Urothelium cell line (cell line): ENCODE measurements at places on chromosomes 6 and 20.

- DNase-seq: no peak
Observed at GRCh38 chr6:8830794-8831193, 395.4 kb upstream of the SLC35B3 start.

GRCh38 chr20:48839154-48839917 is 11.5 kb upstream of the PREX1 start:
- no peak for DNase-seq

- DNase-seq: no peak
Observed at GRCh38 chr20:1508574-1508973, 17.4 kb upstream of the SIRPB2 start.

- DNase-seq: no peak
Observed at GRCh38 chr6:34757687-34758274, 476 bp downstream of the SNRPC start.

DNA sequence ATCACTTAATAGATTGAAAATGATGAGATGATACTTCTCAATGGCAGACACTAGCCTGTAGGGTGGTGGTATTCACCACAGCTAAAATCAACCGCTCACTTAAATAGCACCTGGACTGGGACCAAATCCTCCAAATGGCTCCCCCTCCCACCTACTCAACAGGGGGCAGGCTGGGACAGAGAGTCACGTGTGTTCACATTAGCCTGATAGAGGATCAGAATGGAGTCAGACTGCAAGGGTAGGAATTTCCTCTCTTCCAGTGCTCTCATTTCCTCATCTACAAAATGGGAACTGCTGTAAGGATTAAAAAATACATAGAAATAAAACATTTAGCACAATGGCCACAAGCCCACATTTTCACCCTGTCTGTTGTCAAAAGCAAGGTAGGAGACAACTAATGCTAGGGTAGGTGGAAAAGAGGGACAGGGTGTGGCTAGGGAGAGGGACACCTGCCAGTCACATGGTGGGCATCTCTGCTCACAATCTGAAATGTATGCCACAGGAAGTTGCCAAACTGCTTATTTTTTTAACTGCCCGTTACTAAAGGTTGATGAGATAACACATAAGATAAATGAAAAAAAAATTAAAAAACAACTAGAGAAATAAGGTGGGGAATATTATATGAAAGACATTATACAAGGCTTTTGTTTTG is 55.3 kb downstream of the BACH2 start:
- DNase-seq: no peak

DNA sequence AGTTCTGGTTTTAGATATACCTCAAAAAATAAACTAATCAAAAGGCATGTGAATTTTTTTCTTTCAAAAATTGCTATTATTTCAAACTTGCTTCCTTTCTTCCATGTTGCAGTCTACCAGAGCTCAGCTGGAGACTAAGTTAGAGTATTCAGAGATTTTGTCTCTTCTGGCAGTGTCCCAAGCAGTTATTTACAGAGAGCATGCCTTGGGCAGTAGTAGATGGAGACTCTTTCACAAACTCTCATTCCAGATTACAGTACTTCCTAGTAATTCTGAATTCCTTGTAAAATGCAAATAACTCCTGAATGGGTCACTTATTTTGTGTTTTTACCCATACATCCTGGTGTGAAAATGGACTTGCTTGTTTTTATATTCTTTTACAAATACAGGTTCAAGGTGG is 703.4 kb downstream of the EPHA7 start:
- DNase-seq: no peak

DNA sequence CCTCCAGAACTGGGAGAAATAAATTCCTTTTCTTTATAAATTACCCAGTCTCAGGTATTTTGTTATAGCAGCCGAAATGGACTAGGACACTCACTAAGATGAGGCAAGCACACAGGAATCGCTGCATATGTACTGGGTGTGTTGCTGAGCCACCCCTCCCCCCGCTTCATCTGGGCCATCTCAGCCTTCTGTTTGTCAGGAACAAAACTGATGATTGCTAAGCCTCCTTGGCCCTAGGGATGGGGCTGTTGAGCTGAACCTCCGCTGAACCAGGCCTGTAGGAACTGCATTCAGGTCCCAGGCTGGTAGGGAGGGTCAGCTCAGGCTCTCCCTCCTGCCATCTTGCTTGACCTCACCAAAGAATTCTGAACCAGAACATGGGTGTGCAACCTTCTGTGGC is 108.6 kb downstream of the MAP3K7 start:
- no peak for DNase-seq

- no peak for DNase-seq
Observed at GRCh38 chr6:56172144-56172543, 75.2 kb downstream of the COL21A1 start.

GRCh38 chr6:11403035-11403601 is 134.4 kb upstream of the TMEM170B start:
- no peak for DNase-seq

GRCh38 chr20:17651129-17651759 is 30.8 kb downstream of the RRBP1 start:
- DNase-seq: no peak

GRCh38 chr6:130500693-130501092 is 134.9 kb downstream of the TMEM200A start:
- DNase-seq: no peak

DNA sequence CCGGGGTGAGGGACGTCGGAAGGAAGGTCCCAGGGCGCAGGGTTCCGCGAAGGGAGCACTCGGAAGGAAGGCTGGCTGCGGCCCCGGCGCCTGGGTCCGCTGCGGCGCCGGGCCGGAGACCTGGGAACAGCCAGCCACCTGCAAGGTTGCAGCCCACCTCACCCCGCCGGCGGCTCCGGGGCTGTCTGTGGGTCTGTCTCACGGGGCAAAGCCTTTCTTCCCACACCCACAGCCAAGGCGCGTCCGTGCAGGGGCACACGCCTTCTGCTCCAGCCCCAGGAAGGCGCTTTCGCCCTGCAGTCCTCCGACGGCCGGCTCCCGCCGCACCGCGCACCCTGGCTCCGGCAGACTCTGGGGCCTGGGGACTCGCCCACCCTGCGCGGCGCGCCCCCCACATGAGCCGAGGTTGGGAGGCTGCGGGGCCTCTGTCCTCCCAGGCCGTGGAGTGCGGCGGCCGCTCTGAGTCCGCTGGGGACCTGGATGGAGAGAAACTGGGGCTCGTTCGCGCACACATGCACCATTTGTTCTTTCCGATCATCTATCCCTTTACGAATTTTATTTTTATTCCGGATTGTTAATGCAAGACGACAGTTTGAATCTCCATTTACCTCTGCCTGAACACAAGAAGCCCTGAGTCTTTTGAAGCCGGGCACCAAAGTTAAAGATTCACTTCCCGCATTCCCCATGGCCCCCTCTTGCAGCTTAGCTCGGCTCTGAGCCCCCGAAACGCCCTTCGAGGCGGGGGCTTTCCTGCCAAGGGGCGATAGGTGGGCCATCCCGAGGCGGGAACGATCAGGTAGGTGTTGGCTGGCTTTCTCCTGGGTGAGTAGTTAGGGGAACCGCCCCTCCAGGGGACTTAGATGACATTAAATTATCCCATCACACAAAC is 4.5 kb upstream of the FOXC1 start:
- no peak for DNase-seq

GRCh38 chr20:8853805-8854338 is 215.0 kb upstream of the PLCB4 start:
- DNase-seq: peak; percentile 65

DNA sequence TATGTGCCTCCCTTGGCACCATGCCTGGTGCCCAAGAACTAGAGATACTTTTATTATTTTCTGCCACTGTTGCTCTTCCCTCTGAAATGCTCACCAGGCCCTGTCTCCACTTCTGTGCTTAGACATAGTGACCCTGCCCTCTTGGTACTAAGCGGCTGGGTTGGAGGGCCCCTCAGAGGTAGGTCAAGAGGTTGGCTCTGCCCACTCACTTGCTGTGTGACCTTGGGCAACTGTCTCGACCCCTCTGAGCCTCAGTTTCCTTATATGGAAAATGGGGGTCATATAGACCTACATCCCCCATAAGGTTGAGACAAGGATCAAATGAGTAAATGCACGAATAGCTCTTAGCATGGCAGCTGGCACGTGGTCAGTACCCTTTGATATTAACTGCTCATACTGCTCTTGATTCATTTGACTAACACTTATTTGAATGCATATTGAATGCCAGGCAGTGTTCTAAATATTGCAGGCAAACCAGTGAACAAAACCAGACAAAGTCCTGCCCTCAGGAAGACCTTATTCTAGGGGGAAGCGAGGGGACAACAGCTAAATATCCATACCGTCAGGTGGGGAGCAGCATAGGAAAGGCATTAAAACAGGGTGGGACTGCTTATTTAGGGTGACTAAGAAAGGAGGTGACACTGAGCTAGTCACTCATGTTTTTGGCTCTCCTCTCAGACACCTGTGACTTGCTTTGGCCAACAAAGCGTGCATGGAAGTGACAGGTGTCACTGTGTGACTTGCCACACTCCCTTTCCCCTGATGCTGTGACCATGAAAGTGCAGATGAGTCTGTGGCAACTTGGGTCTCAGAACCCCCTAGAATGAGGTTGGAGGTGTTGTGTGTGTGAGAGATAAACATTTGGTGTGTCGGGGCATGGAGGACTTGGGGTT is 14.3 kb upstream of the SPO11 start:
- no peak for DNase-seq

- DNase-seq: no peak
Observed at GRCh38 chr6:52639493-52639892, 31.4 kb upstream of the TMEM14A start.

DNA sequence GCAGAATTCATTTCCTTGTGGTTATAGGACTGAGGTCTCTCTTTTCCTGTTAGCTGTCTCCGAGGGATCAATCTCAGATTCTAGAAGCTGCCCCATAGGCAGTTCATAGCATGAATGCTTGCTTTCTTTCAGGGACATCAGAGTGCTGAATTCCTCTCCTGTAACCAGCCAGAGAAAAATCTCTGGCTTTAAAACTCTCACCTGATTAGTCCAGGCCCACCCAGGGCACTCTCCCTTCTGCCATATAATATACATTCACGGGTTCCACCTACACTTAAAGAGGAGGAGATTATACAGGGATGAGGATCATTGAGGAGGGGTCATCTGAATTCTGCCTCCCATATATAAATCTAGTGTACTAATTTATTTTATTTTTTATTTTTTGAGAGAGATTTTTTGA is 2.1 kb upstream of the KCNS1 start:
- no peak for DNase-seq

- DNase-seq: no peak
Observed at GRCh38 chr20:57712341-57712740, 2.5 kb upstream of the PMEPA1 start.

DNA sequence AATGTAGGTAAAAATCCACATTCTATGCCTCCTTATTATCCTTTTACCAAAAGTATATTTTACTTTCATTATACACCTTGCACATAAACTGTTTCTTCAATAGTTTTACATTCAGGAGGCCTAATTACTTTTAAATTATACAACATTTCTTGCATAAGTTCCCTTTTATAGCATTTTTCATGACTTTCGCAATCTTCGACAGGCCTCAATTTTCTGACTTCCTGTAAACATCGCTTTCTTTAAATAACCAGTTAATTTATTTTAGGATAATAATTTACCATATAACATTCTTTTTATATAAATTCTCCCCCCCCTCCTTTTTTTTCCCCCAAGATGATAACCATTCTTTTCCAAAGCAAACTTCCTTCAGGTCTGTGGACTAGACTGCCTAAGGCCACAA is 9.2 kb downstream of the SLC35A1 start:
- no peak for DNase-seq
